ENCODE measurements at places on chromosomes 2 and 18.

GRCh38 chr2:111058264-111058663, 62.5 kb upstream of the BCL2L11 start:
- DNase-seq: no peak

- no peak for DNase-seq
These were observed 495 bp upstream of the TTC32 start for GRCh38 chr2:19902216-19902740.

DNA sequence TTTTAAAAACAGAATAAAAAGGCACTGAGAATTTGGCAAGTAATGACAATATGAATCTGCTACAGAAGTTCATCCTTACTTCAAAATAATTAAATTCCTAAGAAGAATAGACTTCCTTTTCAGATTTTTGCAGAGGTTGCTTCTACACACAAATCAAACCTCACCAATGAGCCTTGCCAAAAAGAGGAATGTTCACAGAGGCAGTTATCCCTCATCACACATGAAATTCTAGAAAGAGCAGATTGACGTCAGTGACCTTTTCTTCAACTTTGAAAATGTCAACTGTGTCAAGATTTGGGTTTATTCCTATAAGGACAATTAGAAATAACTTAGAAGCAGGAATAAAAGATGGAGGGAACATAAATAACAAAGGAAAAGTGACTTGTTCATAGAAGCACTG, 64.6 kb downstream of the MBD2 start:
- DNase-seq: no peak

DNA sequence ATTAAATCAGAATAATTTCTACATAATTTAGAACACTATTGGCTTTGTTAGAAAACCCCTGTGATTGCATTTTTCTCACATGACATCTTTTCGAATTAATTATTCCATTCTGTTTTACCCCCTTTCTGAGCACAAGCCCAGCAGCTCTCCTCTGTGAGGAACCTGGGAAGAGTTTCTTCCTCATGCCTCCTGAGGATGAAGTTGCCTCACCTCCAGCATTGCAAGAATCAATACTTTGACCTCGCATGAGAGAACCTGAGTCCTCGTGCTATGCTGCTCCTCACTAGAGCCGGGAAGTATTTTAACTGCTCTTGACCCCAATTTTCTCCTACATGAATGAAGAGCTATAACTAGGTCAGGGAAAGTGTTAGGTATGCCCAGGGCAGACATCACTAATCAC, 77.1 kb upstream of the RAPH1 start:
- no peak for DNase-seq

DNA sequence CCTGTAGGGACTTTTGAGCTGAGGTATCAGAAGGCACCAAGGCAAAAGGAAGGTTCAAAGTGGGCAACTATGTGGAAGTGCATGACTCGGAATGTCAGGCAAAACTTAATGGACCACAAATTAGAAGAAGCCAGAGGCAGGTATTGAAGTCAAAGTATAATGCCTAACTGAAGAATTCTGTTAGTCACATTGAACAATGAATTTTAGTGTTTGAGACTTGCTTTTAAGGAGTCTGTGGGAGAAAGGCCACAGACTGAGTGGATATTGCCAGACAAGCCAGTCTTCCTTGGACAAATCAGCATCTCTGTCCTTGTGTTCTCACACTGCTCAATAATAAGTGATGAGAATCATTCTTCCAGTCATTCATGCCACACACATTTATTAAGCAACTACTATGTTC, 498.9 kb downstream of the STK39 start:
- DNase-seq: no peak

DNA sequence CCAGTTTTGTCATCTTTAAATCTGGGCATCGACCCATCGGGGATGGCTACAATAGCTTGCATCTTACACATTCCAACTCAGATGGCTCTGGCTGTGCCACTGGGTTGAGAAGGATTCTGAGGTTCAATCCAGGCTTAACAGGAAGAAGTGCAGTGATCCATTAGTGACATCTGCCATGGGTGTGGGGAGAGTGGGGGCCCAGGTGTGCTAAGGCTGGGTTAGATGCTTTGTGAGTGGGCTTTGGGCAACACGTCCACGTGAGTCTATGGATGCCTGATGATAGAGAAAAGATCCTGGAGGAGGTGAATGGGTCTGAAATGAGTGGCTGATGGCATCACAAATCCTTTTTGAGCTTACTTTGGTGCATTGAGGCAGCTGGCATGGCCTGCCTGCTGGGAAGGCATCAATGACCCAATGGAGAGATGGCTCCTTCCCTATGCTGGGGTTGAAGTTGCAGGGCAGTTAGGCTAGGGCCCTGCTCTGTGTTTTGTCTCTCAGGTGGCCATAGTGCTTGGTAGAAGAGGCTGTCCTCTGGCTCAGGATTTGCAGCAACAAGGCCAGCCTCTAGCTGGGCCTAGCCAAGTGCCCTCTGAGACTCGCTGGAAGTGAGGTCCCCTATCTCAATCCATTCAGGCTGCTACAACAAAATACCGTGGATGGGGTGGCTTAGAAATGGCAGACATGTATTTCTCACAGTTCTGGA, 56.7 kb downstream of the HS1BP3 start:
- no peak for DNase-seq

DNA sequence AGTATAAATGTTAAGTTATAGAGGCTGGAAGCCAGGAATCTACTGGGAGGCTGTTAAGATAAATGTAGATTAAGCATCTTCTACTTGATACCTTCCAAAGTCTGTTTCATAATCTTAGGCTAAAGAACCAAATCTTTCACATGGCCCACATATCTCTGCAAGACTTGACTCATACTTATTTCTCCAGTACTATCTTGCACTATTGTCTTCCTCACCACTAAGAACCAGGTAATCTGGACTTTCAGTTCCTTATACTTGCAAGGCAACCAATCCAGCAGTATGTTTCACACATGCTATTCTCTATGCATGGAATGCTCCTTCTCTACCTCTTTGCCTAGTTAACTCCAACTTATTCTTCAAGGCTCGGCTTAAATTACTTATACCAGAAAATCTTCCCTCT, 62.2 kb downstream of the RBMS1 start:
- no peak for DNase-seq

Measured in AG09309 (cell line).